ENCODE measurements at places on chromosomes 3 and 15. TPM values are rescaled to one million over a fixed set of nuclear protein-coding genes. Genes with fewer than 3 reads are reported as not detected.

- H3K27me3 ChIP-seq: peaks cover 18% of the 10 kb centered on the region
- no peaks in the 10 kb centered on the region for H3K36me3 ChIP-seq
- peaks cover 11% of the 10 kb centered on the region for H3K4me1 ChIP-seq
- 0 out of 2 replicates have a peak overlapping the region, but pooled peaks have one; percentile 9 for H3K4me3 ChIP-seq
- peak; percentile 61 for DNase-seq
- peak overlapping the region; percentile 29 for H3K27ac ChIP-seq
Observed at GRCh38 chr15:98035577-98036010, 75.1 kb downstream of the ARRDC4 start.

GRCh38 chr3:81558106-81558505 lies 203.3 kb downstream of the GBE1 start:
- H3K4me3 ChIP-seq: no peak overlapping the region
- DNase-seq: no peak
- H3K27me3 ChIP-seq: no peaks in the 10 kb centered on the region

DNA sequence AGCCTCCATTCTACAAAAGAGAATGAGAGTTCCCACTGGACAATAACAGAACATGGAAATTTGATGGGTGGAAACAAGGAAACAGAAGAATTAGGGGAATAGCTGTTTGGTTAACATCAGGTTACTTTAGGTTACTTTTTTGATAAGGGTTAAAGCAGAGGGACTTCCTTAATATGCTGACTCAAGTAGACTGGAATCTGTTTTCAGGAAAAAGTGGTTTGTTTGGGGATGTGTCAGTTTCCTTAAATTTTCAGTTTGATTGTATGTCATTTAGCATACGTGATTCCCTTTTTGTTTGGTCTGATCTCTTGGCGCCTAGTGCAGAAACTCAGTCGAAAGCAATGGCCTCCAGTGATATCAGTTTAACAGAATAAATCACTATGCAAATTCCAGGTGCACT lies 411.8 kb upstream of the GRM7 start:
- H3K27me3 ChIP-seq: no peaks in the 10 kb centered on the region
- H3K36me3 ChIP-seq: no peaks in the 10 kb centered on the region
- H3K4me3 ChIP-seq: no peak overlapping the region
- no peaks in the 10 kb centered on the region for H3K4me1 ChIP-seq
- DNase-seq: no peak

- no peaks in the 10 kb centered on the region for H3K27me3 ChIP-seq
- H3K4me3 ChIP-seq: no peak overlapping the region
- H3K4me1 ChIP-seq: peaks cover 11% of the 10 kb centered on the region
- H3K27ac ChIP-seq: no peak overlapping the region
- no peak for DNase-seq
- H3K36me3 ChIP-seq: no peaks in the 10 kb centered on the region
Observed at GRCh38 chr15:35150361-35150760, 65.3 kb upstream of the NANOGP8 start.

GRCh38 chr15:33204926-33205325 lies 10.4 kb upstream of the FMN1 start:
- H3K27me3 ChIP-seq: no peaks in the 10 kb centered on the region
- H3K36me3 ChIP-seq: no peaks in the 10 kb centered on the region
- H3K4me3 ChIP-seq: no peak overlapping the region
- no peak for DNase-seq

DNA sequence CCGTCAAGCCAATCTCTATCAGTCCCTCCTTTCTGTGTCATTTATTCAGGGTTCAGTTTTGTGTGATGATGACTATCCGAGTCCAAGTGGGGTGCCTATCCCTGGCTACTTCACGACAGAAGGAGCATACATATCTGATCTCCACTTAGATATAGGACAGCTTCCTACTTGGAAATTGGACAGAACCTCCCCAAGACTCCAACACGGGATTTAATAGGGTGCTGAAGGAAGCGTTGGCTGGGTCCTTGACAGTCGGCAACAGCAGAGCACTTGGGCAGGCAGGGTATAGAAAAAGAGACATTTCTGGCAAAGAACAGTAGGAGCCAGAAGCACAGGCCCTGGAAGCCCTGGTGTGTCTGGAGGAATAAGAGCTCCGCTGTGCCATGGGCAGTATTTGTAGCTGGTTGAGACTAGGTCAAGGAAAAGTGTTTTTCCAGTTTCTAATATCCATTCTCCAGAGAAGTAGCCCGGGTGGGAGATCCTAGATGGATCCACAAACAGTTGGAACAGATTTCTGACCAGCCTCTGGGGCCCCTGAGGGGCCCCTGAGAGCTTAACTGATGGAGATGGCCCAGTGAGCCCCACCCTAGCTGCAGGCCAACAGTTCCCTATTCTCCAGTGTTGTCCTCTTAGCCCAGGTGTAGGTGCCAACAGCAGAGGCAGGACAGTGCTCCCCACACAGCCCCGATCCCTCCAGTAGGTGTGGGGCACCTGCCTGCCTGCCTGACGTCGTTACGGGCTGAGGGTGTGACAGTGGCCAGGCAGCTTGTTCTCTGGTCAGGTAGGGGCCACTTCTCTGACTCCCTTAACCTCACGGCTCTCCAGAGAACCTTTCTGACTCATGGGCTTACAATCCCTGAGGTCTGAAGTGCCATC lies 130.8 kb downstream of the CHCHD6 start:
- no peaks in the 10 kb centered on the region for H3K27me3 ChIP-seq
- H3K27ac ChIP-seq: peak overlapping the region; percentile 61
- no peaks in the 10 kb centered on the region for H3K36me3 ChIP-seq
- DNase-seq: peak; percentile 44
- H3K4me1 ChIP-seq: peaks cover 17% of the 10 kb centered on the region

- no peak overlapping the region for H3K4me3 ChIP-seq
- H3K27ac ChIP-seq: no peak overlapping the region
- no peaks in the 10 kb centered on the region for H3K4me1 ChIP-seq
Observed at GRCh38 chr15:91465086-91465485, 365.0 kb downstream of the SV2B start.

DNA sequence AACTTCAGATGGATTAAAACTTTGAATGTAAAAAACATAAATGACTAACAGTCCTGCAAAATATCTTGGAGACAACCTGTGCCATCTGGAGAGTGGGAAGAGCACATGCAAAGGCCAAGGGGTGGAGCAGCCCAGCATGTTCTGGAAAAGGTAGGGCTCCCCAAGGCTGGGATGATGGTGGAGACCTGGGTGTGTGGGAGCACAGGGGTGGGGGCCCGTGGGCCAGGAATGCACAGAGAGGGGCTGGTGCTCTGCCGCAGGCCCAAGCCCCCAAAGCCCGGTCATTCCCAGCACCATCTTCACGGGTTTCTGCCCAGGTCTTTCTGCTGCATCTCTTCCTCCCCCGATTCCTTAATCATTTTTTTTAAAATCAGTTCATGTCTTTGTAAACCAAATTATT lies 9.7 kb upstream of the GATA2 start:
- H3K27ac ChIP-seq: no peak overlapping the region
- H3K36me3 ChIP-seq: no peaks in the 10 kb centered on the region
- peaks cover 10% of the 10 kb centered on the region for H3K4me1 ChIP-seq
- no peaks in the 10 kb centered on the region for H3K27me3 ChIP-seq

- H3K27me3 ChIP-seq: no peaks in the 10 kb centered on the region
- H3K4me1 ChIP-seq: no peaks in the 10 kb centered on the region
- no peak overlapping the region for H3K27ac ChIP-seq
Observed at GRCh38 chr3:187975561-187976364, 178.2 kb upstream of the LPP start.

- no peak for DNase-seq
- no peak overlapping the region for H3K27ac ChIP-seq
- peaks cover 5% of the 10 kb centered on the region for H3K36me3 ChIP-seq
- H3K27me3 ChIP-seq: no peaks in the 10 kb centered on the region
- no peak overlapping the region for H3K4me3 ChIP-seq
- H3K4me1 ChIP-seq: peaks cover 14% of the 10 kb centered on the region
Observed at GRCh38 chr15:63605816-63606215, 8.6 kb downstream of the FBXL22 start.

DNA sequence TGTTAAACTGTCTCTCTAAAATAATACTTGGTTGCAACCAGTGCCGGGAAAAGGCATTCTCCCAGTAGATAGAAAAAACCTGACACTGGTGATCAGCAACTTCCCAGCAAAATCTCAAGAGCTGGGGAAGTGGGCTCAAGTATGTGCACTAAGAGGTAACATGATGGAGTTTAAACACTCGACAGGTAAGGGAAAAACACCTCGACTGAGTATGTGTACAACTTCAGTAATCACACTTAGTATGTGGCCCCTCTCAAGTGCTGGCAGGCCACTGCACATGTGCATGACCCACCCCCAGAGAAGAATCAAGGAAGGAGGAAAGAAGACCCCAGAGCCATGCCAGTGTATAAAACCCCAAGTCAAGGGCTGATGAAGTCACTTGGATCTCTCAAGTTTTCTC lies 27.4 kb downstream of the SPESP1 start:
- DNase-seq: no peak
- no peak overlapping the region for H3K4me3 ChIP-seq
- no peak overlapping the region for H3K27ac ChIP-seq
- H3K27me3 ChIP-seq: no peaks in the 10 kb centered on the region
- no peaks in the 10 kb centered on the region for H3K36me3 ChIP-seq

GRCh38 chr15:99565299-99566156 lies at the start of gene MEF2A:
TSS of gene MEF2A (plus strand) at chr15:99565984. CDS start at chr15:99633120, 67,136 bp downstream.
- no peaks in the 10 kb centered on the region for H3K36me3 ChIP-seq
- peak within 1 kb of the TSS; percentile 81 for H3K27ac ChIP-seq
- no peaks in the 10 kb centered on the region for H3K27me3 ChIP-seq
- peaks cover 18% of the 10 kb centered on the region for H3K4me1 ChIP-seq
- peak; percentile 88 for DNase-seq
- H3K4me3 ChIP-seq: peak within 1 kb of the TSS; percentile 84

DNA sequence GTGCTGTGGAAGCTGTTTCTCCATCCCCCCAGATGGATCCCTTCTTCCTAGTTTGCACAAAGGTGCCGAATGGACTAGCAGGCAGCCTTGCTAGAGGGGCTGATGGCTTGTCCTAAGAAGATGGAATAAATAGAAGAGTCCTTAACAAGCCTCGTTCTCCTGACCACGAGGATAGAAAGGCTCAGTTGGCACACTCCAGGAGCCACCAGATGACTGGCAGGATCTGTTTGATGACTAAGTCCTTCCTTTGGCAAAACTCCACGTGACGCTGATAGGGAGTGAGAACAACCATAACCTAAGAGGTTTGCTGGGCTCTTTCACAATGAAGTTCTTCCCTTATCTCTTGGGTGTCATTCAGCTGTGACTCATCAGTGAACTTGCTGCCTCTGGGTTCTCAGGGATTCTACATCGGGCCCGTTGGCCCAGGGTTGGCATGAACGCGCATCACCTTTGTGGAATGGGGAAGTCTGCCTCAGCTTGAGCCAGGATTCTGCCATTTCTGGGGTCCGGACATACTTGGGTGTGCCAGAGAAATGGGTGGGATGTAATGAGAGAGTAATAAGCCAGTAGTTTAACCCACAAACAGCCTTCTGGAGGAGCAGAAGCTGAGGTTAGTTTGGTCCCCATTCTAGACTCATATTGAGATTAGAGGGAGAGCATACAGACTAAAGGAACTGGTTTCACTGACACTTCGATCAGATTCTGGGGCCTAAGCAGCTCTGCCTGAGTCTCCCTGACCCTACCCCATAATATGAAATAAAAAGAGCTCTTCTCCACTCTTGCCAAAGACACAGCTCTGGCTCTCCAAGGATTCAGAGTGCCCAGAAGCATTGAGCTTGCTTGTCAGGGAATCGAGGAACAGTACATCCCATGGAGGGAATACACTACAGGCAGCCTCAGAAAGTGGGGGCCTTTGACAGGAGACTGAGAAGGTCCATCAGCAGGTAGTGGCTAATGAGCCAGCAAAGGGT lies 2.0 kb upstream of the MELTF start:
- H3K4me1 ChIP-seq: peaks cover 41% of the 10 kb centered on the region
- DNase-seq: peak; percentile 99

DNA sequence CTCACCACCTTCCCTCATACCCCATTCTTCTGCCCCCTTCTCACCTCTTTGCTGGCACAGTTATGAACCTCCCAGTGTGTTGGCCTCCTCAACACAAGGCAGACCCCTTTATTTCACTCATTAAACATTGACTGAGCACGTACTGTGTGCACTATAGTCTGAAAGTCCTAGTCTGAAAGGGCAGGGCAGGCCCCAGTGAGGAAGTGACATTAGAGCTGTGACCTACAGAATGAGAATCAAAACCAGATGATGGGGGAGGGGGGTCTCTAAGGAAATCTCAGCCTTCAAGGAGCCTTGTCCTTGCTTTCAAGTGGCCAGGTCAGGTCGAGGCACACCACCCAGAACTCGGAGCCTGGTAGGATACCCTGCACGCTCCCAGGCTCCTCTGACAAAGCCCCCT lies 3.5 kb downstream of the SLC28A1 start:
- no peak for DNase-seq
- no peak overlapping the region for H3K27ac ChIP-seq
- no peaks in the 10 kb centered on the region for H3K36me3 ChIP-seq
- no peaks in the 10 kb centered on the region for H3K4me1 ChIP-seq

- H3K36me3 ChIP-seq: no peaks in the 10 kb centered on the region
- H3K27ac ChIP-seq: no peak overlapping the region
- no peaks in the 10 kb centered on the region for H3K27me3 ChIP-seq
- no peak for DNase-seq
- H3K4me1 ChIP-seq: no peaks in the 10 kb centered on the region
Observed at GRCh38 chr3:100518983-100519382, 26.6 kb downstream of the TMEM45A start.

- no peak overlapping the region for H3K4me3 ChIP-seq
- no peaks in the 10 kb centered on the region for H3K36me3 ChIP-seq
Observed at GRCh38 chr3:141335531-141336061, 32.7 kb upstream of the ZBTB38 start.

DNA sequence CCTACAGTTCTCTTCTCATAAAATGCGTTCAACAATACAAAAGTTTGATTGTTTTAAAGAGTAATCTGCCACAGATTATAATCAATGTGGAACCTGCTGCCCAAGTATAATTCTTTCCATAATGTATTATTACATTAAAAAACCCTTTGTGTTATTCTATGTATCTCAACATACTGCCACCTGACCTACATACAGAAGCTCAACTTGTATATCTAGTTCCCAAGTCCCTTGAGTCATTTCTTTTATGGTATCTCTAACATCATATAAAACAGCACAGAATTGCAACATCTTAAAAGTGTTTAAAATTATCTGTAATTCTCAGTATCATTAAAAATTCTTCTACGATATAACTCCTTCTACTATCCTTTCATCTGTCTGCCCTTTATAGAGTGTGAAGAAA lies 70.3 kb downstream of the TBL1XR1 start:
- H3K27me3 ChIP-seq: no peaks in the 10 kb centered on the region
- peaks cover 6% of the 10 kb centered on the region for H3K36me3 ChIP-seq
- H3K4me3 ChIP-seq: no peak overlapping the region

GRCh38 chr15:60824196-60824595 lies 345.3 kb upstream of the ICE2 start:
- H3K4me1 ChIP-seq: no peaks in the 10 kb centered on the region
- H3K27me3 ChIP-seq: peaks cover 64% of the 10 kb centered on the region
- no peak for DNase-seq

- H3K27me3 ChIP-seq: no peaks in the 10 kb centered on the region
- DNase-seq: peak; percentile 98
- no peaks in the 10 kb centered on the region for H3K36me3 ChIP-seq
- no peak overlapping the region for H3K4me3 ChIP-seq
- H3K4me1 ChIP-seq: peaks cover 67% of the 10 kb centered on the region
Observed at GRCh38 chr15:74396445-74397238, 29.2 kb upstream of the CYP11A1 start.

- peaks cover 14% of the 10 kb centered on the region for H3K4me1 ChIP-seq
- no peak for DNase-seq
- H3K27ac ChIP-seq: no peak overlapping the region
Observed at GRCh38 chr3:40312661-40313226, 3.2 kb downstream of the EIF1B start.

GRCh38 chr3:183324083-183324482 lies 71.0 kb downstream of the B3GNT5 start:
- no peak overlapping the region for H3K4me3 ChIP-seq
- DNase-seq: peak; percentile 98
- peaks cover 43% of the 10 kb centered on the region for H3K4me1 ChIP-seq
- peak overlapping the region; percentile 72 for H3K27ac ChIP-seq
- H3K27me3 ChIP-seq: no peaks in the 10 kb centered on the region

Gene ITIH1
- total RNA-seq: not detected

Gene FBN1
- 7.4 TPM for total RNA-seq

Gene SNX4
- total RNA-seq: 20.4 TPM

Gene THSD4
- 29.0 TPM for total RNA-seq

Gene SEMA3B
- total RNA-seq: 63.9 TPM

Gene FGF12
- not detected for total RNA-seq
